ENCODE measurements at places on chromosomes 2 and 18. TPM values are rescaled to one million over a fixed set of nuclear protein-coding genes. Genes with fewer than 3 reads are reported as not detected.

Gene C2orf80
- not detected for total RNA-seq

GRCh38 chr18:10011061-10011460, 97.2 kb downstream of the VAPA start:
- no peak for DNase-seq

GRCh38 chr2:178074123-178075005, 1.8 kb upstream of the PDE11A start:
- DNase-seq: no peak

Gene GPR35
- 0.28 TPM for total RNA-seq

DNA sequence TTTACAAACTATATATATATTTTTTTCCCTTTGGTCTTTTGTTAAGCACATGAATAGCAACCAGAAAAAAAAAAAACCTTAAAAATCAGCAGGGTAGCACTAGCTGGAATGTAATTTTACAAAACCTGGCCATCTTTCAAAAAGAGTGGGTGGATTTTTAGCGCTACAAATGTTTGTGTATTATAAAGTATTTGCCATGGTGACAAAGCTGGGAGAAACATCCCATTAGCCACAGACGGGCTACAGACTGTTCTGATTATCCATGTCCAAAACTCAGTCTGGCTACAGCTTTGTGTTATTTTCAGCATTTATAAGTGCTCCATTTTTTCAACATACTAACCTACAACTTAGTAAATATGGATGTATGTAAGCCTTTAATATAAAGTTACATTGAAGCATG, 249.5 kb upstream of the TANK start:
- peak; percentile 66 for DNase-seq

Data from IMR-90 (cell line).